Ecto neural progenitor cell (in vitro differentiated cells): ENCODE measurements at places on chromosomes 4 and X.

DNA sequence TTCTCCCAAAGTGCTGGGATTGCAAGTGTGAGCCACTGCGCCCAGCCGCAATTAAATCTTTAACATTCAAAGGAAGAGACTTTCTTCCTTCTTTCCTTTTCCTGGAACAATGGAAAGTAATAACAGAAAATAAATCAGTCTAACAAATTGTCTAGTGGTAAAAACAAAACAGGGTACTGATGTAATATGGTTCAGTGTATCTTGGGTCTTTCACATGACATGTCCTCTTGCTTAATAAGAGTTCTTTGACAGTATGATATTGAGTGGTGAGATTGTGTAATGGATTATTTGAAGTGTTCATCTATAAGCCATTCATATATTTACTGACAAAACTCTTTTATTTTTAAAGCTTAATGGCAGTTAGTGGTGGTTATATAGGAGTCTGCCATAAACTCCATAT lies 256.6 kb downstream of the SPRY1 start:
- no peak for DNase-seq

- DNase-seq: no peak
Observed at GRCh38 chrX:132470831-132471230, 18.0 kb downstream of the MBNL3 start.

GRCh38 chrX:153443476-153444332 lies 2.2 kb downstream of the TREX2 start:
- no peak for DNase-seq

- peak; percentile 53 for DNase-seq
Observed at GRCh38 chr4:121822796-121823504, 733 bp downstream of the CCNA2 start.

DNA sequence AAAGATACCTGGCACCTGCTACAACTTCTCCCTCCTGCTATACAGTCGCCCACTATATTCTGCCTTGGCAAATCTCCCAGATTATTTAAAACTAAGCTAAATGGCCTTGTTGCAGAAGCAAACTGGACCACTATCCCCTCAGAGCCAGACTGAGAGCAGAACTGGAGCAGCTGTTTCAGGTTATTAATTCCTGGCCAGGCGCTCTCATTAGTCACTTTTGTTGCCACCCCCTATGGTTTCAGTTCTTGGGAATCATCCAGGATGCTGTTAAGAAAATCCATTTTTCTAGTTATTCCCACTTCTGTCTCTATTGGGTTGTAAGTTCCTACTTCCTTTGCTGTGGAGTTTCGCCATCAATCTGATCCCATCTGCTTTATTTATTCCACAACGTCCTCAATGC lies 30.1 kb downstream of the ADGRA3 start:
- no peak for DNase-seq

DNA sequence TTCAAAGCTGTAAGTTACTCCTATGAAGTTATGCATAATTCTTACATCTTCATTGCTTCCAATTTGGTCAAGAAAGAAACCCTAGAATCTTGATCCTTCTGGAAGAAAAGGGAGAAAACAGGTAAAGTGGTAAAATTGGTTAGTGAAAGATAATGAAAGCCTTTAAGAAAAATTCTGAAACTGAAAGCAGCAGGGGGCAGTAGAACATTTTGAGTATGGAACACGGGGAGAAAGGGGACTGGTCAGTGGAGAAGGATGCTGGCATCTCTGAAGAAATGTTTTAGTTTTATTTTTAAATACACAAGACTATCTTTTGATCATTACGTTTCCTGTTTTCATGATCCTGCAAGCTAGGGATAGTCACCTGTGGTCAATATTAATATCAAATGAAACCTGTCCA lies 54.3 kb downstream of the SLIT2 start:
- DNase-seq: no peak
